ENCODE measurements at places on chromosomes 3 and 15.

- no peak for DNase-seq
Observed at GRCh38 chr3:61841111-61841845, 279.9 kb downstream of the PTPRG start.

DNA sequence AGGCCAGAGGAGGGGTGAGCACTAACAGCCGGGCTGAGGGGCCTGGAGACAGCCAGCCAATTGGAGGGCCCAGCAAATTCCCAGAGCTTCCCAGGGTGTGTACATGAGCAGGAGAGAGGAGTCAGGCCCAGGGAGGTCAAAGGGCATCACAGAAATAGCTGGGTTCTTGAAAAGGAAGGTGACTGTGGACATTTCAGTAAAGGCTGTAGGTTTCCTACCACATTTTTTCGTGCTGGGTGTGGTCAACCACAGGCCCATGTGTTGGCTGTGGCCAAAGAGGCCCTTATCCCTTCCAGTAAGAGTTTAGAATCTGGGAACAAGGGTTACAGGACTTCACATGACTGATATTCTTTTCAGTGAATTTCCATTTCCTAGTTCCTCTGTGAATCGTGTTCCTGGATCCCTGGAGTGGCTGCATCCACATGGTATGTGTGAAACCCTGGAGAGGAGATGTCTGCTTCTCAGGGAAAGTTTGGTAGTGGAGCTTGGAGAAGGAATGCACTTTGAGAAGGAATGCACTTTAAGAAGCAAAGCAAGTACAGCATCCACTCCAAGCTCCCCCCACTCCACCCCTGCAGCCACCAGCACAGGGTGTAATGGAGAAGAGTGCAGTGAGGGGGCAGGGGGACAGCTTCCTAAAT is 73.2 kb upstream of the HEG1 start:
- no peak for DNase-seq

- no peak for DNase-seq
Observed at GRCh38 chr3:161016417-161017313, 88.5 kb downstream of the B3GALNT1 start.

GRCh38 chr3:179884136-179884535 is 152.6 kb downstream of the PEX5L start:
- DNase-seq: no peak

DNA sequence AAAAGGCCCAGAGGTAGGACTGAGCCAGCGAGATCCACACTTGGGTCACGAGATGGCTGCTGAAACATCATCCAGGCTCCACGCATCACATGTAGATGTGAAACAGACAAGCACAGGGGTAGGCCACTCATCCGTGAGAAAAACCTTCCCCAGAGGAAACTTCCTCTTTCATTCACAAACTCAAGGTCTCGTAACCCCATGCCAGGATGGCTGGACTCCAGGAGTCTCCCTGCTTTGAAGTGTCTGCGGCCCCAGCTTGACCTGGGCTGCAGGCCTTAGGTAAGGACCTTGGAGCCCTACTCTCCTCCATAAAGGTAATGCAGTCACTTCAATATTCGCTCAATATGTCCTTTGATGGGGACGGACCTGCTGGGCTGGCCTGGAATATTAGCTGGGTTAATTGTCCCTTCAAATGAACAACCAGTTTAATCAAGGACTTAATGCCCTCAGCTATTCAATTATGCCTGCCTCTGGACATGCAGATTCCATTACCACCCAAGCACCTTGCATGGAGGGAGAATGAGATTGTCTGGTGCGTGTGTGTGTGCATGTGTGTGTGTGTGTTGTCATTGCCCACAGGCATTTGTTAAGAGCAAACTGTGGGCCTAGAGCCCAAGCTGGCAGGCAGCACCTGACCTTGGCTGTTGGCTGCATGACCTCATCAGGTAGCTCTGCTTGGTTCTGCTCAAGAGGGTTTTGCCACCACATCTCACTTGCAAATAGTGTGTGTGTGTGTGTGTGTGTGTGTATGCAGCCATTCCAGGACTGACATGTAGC is 186.9 kb upstream of the TLE3 start:
- no peak for DNase-seq

GRCh38 chr3:61493339-61493738 is 68.0 kb upstream of the PTPRG start:
- DNase-seq: no peak
